ENCODE measurements at places on chromosomes 11 and 22.

DNA sequence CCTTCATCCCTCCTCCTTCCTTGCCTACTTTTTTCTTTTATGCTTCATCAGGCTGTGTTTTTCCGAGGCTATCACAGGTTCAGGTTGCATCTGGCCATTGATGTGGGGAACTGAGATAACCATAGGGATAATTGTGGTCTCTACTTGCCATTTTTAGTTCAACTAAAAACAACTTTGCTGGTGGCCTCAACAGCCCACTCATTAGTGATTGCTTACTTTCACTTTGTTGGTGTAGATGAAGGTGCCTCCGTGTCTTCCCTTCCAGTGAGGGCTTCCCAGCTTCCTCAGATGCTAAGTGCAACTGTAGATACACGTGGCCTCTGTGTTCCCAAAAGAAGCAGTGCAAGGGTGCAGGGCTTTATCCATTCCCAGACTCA is 35.0 kb downstream of the KCNJ1 start:
- DNase-seq, result no peak

DNA sequence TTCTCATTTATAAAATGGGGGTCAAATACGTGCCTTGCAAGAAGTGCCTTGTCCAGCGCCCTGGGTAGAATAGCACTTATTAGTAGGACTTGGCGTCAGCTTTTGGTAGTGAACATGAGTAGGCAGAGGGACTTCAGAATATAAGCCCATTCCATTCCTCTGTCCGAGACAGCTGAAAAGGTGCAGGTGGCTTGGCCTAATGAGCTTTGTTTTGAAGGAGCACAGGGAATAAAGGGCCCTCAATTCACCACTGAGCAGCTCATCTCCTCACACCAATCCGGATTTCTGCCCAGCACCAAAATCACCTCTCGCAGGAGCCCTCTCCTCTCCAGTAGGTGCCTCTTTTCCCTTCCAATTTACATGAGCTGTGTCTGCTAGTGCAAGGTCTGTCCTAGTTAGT is 91.2 kb downstream of the DSCAML1 start:
- no peak for DNase-seq

- peak; percentile 60 for DNase-seq
Observed at GRCh38 chr11:60840470-60841430, 1.2 kb upstream of the CCDC86 start.

GRCh38 chr11:34331736-34332135 is 26.1 kb downstream of the ABTB2 start:
- DNase-seq, result no peak

DNA sequence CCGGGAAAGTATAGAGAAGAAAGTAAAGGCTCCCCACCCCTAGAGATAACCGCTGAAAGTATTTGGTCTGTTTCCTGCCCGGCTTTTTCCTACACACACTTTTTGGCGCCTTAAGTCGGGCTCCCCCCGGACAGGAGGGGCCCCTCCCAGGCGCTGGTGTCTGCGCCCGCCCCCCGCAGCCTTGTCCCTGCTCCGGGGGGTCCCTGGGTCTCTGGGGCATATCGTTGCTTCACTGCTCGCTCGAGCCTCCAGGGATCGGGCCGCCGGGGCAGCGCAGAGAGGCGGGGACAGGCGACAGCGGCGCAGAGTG is 928 bp upstream of the CRACR2B start:
- no peak for DNase-seq

DNA sequence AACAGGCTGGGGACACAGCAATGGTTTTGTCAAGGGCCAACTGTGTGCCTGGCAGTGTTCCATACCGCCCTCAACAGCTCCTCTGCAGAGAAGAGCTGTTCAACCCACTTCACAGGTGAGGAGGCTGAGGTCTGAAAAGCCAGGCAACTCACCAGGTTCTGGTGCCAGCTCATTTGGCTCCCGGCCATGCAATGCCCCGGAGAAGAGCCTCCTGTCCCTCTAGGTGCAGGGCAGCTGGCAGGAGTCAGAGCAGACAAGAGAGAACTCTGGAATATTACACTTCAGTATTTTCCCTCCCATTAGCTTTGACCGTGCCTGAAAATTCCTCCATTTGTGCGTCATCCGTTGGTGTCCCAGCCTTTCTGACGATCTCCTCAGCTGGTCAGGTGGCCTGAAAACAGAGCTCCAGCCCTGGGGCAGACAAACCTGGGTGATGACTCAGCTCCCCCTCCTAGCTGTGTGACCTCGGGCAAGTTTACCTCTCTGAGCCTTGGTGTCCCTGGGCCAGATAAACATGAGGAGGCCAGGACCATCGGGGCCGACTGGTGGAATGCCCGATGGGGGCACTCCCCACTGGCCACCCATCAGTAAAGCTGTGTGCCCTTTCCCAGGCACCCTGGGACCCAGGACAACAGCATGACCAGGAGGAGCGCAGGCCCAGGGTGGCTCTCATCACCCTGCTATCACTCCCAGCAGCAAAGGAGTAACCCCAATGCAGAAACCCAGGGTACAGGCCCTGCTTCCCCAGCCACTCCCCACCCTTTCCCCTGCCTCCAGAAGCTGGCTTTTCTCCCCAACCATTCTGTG is 9.6 kb upstream of the C1QTNF6 start:
- peak; percentile 74 for DNase-seq

DNA sequence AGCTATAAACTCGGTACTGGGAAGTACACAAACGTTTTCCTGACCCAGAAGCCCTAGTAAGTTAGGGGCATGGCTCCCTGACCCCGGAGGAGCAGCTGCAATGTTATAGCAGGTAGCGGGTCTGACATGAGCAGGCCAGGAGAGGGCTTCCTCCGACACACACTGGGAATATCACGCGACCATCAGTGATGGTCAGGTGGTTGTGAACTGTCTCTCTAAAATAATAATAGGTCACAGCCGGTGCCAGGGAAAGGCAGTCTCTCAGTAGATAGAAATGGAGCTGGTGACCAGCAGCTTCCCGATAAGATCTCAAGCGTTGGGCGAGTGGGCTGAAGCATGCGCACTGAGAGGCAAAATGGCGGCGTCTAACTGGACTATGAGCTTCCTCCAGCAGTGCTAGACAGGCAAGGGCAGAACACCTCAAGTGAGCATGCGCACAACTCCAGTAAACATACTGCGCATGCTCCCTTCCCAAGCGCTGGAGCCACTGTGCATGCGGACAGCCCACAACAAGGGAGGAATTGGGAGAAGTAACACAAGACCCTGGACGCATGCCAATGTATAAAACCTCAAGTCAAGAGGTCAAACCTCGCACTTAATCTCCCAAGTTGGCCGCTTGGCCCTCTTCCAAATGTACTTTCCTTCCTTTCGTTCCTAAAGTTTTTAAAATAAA is 22.3 kb upstream of the TESMIN start:
- DNase-seq, result no peak

DNA sequence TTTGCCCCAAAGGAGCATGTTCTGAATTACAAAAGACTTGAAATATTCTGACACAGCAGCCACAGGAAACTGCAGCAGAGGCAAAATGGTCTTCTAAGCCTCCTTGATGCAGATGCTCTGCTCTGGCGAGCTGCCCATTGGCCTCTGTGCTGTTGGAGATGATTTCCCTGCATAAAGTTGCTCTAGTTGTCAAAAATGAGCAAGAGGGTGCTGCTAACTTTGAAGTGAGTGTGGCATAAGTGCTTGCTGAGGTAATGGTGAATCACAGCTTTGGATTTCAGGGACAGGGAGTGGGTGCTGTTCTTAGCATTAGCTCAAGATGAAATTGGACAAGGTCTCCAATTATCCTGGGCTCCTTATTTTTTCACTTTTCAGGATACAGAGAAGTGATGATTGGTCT is 435.4 kb downstream of the TMEM135 start:
- DNase-seq, result peak; percentile 35

- no peak for DNase-seq
Observed at GRCh38 chr22:43832393-43833265, 20.5 kb upstream of the EFCAB6 start.

DNA sequence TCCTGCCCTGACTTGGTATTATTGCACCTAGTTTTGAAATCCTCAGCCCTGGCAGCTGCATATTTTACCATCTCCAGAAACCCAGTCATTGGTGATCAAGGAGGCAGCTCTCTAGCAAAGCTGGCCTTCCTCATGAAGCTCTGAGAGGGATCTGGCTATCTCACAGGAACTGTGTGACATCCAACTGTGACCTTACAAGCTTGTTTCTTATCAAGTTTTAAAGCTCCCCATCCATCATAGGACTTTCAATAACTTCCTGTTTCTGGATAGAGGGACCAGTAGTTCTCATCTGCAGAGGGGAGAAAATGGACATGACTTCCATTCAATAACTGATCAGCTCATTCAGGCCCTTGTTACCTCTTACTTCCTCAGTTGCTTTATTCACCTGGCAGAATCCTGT is 18.2 kb downstream of the CALCA start:
- DNase-seq, result no peak

- DNase-seq, result no peak
Observed at GRCh38 chr11:109023036-109023435, 358.2 kb downstream of the DDX10 start.

- DNase-seq, result no peak
Observed at GRCh38 chr11:61120706-61121191, 18.5 kb downstream of the CD5 start.

DNA sequence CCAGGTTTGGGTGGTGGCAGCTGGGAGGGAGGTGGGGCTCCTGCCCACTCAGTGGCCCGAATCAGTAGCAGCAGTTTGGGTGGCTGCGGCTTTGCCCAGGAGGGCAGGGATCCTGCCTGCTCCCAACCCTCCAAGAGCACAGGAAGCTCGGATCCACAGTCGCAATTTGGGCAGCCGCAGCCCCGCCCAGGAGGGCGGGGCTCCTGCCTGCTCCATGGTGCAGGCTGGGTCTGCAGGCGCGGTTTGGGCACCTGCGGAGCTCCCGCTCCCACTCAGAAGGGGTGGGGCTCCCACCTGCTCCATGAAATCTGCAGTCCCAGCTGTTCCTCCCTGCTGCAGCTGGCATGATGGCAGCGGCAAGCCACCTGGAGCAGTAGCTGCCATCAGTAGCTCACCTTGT is 38.1 kb upstream of the CALCB start:
- DNase-seq, result no peak

DNA sequence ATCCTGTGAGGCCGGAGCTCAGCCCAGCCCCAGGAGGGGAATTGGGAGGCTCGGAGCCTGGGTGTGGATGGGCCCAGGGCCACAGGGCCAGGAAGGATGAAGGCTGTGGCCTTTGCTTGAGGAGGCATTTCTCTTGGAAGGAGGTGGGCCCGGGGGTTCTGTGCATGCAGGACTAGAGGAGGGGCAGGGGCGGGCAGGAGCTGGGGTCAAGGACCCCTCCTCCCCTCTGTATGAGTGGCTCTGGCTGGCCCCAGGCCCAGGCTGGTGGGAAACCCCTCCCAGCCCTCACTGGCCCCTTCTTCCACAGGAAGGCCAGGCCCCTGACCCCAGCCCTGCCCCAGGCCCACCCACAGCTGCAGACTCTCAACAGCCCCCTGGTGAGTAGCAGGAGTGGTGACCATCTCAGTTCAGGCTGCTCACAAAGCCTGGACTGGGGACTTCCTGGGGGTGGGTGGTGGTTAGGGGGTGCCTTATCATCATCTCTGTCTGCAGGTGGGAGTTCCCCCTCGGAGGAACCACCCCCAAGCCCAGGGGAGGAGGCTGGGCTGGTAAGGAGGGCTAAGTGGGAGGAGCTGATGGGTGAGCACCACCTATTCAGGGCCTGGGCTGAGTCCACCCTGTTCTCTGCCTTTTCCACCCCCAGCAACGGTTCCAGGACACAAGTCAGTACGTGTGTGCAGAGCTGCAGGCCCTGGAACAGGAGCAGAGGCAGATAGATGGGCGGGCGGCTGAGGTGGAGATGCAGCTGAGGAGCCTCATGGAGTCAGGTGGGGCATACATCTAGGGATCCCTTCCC is 6.0 kb downstream of the KCNK7 start:
- DNase-seq, result no peak

DNA sequence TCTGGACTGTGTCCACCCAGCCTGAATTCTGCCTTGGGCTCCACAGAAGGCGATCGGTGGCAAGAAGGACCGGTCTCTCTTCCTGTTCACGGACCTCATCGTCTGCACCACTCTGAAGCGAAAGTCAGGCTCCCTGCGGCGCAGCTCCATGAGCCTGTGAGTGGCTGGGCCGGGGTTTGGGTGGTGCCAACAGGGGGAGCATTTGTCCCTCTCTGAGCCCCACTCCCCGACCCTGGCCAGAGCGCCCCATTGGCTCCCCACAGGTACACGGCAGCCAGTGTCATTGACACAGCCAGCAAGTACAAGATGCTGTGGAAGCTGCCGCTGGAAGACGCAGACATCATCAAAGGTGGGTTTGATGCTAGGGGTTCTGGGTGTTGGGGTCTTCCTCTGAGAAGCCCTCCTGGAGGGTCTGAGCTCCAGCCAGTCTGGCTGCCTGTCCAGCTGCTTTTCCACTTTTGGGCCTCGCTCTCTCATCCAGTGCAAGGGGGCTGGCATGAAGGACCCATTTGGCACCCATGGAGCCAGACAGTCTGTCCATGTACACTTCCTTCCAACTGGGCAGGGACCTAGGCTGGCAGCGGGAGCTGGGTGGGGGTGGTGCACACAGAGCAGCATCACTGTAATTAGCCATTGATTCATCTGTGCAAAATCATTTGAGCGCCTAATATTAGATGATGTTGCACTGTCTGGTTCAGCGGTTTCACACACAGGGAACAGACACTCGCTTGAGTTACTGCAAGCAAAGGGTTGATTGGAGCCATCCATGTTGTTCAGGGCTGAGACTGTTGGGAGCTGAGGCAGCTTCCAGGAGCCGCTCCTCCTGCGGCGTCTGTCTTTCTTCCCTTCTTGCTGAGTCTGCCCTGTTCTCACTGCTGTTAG is 19.0 kb upstream of the RELT start:
- no peak for DNase-seq
